ENCODE measurements at places on chromosomes 16 and 17.
A peak's percentile ranks its signal among the peaks of the same experiment; 100 is the strongest.

DNA sequence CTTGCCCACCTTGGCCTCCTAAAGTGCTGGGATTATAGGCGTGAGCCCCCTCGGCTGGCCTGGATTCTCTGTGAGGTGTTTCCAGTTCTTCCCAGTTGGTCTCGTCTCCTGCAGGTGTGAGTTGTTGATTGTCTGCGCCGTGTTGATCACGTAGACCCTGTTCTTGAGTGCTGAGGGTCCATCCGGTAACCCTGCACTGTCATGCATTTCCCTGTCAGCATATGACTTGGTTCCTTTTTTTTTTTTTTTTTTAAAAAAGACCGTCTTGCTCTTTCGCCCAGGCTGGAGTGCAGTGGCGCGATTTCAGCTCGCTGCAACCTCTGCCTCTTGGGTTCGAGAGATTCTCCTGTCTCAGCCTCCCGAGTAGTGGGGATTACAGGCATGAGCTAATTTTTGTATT lies 17.3 kb downstream of the MGRN1 start:
- no peak for DNase-seq

DNA sequence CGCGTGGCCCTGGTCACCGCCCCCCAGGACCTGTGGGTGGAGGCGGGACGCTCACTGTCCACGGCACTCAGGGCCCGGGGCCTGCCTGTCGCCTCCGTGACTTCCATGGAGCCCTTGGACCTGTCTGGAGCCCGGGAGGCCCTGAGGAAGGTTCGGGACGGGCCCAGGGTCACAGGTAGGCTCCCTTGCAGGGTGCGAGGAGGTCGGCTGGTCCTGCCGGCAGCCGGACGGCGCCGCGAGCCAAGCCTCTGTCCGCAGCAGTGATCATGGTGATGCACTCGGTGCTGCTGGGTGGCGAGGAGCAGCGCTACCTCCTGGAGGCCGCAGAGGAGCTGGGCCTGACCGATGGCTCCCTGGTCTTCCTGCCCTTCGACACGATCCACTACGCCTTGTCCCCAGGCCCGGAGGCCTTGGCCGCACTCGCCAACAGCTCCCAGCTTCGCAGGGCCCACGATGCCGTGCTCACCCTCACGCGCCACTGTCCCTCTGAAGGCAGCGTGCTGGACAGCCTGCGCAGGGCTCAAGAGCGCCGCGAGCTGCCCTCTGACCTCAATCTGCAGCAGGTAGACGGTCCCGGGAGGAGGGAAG lies 1.3 kb downstream of the GUCY2D start:
- DNase-seq, result no peak

DNA sequence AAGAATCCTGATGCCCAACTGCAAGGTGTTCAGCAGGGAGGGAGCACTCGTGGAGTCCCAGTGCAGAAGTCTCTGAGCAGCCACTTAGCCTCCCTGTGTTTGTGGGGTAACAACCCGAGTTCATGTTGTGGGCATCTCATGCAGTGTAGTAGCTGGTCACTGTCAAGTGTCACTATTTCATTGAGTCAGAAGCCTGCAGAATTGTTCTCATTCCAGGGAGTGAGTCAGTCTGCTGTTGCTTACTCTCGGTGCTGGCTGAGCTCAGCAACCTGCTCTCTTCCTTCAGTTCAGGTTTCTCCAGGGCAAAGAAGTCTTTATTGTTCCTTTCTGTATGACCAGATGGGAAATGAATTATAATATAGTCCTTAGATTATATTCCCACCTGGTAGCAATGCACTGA lies 24.1 kb downstream of the HMOX2 start:
- DNase-seq, result peak; percentile 23

DNA sequence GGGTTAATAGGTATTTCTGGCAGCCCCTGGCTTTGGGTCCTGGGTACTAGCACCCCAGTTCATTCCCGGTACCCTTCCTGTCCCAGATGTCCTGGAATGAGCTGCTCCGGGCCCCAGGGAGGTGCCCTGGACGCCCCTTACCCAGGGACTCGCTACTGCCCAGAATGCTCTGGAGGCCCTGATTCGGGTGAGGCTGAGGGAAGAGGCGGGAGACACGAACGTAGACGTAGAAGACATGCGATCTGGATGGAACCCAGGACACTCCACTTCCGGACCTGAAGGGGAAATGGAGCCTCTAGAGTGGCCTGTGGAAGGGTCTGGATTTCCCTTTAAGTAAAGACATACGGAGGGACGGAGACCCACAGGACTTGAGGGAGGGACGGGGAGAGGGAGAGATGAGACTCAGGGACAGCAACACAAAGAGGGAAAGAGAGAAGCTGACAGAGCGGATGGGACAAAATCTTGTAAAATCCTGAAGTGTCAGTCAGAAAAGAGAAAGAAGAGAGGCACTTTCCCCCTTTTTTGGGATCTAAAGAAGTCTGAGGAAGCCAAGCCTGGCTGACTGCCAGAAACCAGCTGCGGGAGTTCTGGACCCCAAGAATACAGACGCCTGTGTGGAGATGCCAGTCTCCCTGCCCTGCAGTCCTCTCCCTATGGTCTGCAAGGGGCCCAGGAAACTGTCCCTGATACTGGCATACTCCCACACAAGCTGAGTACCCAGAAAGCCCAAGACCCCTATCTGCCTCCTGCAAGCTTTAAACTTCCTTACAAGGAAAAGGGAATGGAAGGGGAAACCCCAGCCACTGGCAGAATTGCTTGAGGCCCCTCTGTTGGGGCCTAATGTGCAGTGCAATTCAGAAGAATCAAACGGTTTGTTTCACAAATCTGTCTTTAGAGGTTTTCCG lies 1.0 kb upstream of the HOXB13 start:
- no peak for DNase-seq

DNA sequence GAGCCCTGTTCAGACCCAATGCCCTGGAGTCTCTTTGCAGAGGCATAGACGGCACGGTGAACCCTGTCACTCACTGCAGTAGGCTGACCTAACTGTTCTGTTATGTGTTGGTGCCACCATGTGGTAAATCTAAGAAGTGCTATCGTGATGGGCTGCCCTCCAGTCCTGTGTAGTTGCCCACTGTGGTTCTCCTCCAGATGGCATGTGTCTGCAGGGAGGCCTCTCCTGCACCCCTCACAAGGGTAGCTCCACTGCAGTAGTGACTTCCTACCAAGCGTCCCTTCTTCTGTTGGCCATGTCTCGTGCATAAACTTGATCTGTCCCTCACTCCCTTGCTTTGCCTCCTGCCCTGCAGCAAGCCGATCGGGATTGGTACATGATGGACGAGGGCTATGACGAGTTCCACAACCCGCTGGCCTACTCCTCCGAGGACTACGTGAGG lies 5.8 kb downstream of the DHX38 start:
- DNase-seq, result peak; percentile 57

GRCh38 chr16:4882000-4882632 lies 34.8 kb downstream of the UBN1 start:
- no peak for DNase-seq

DNA sequence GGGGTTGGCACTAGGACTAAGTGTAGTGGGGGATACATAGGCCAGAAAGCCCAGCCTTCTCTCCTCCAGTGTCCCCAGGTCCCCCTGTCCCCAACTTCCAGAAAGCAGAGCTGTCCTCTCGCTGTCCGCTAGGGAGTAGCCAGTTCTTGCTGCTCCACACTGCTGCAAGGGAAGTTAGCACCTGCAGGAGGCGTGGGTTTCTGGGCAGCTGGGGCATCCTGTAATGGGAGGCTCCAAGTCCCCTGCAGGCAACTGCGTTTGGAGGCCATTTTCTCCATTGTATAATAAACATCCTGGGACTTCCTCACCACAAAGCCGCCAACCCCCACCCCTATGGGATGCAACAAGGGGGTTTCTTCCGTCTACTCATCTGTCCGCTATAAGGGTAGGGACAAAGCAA lies 1.7 kb downstream of the RPRML start:
- no peak for DNase-seq

GRCh38 chr16:30896889-30897733 lies 697 bp downstream of the CTF1 start:
- DNase-seq, result peak; percentile 83

GRCh38 chr17:62717889-62718288 lies 90.2 kb downstream of the MARCHF10 start:
- no peak for DNase-seq

DNA sequence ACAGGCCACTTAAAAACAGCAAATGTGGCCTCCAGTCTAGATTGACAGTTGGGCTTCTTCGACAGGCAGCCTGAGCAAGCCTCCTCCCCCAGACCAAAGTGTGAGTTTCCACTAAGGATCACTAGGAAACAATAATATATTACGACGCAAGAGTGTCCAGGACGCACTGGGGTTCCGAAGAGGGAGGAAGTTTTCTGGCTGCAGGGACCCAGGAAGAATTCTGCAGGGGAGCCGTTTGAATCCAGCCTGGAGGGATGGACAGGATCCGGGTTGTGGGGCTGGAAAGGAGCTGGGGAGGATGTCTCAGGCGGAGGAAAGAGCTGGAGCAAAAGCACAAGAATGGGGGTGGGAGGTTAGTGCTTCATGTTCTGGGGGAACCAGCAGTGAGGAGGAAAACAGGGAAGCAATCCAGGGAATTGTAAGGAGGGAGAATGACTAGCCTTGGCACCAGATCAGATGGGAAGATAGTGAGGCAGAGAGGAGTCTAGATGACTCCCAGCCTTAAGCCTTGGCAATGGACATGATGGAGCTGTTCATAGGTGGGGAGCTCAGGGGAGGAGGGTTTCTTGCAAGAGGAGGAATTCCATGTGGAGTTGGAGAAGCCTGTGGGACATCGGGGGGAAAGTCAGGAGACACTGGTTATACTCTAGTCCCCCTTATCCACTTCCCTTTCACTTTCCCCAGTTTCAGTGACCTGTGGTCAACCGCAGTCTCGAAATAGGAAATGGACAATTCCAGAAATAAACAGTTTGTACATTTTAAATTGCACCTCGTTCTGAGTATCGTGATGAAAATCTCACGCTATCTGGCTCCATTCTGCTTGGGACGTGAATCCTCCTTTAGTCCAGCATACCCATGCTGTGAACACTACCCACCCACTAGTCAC lies 26.6 kb downstream of the NGFR start:
- no peak for DNase-seq

DNA sequence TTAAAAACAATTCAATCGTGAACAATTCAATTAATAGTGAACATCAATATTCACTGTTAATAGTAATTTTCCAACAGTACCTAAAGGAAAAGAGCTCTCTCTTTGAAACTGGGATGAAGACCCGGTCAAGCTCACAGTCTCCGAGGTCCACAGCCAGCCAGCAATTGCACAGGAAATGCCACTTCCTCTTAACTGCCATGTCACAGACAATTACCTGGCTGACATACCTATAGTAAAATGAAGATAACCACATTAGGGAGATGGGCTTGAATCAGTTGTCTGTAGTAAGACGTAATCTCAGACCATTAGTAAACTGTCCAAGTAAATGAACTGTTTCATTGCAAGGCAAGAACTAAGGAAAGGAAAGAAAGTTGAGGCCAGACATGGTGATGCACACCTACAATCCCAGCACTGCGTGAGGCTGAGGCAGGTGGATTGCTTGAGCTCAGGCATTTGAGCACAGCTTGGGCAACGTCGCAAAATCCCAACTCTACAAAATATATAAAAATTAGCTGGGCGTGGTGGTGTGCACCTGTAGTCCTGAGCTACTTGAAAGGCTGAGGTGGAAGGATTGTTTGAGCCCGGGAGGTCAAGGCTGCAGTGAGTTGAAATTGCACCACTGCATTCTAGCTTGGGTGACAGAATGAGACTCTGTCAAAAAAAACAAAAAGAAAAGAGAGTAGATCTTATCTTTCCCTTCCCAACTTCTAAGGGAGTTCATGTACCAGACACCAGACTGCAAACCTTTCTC lies 36.9 kb downstream of the PKD1L3 start:
- DNase-seq, result no peak

DNA sequence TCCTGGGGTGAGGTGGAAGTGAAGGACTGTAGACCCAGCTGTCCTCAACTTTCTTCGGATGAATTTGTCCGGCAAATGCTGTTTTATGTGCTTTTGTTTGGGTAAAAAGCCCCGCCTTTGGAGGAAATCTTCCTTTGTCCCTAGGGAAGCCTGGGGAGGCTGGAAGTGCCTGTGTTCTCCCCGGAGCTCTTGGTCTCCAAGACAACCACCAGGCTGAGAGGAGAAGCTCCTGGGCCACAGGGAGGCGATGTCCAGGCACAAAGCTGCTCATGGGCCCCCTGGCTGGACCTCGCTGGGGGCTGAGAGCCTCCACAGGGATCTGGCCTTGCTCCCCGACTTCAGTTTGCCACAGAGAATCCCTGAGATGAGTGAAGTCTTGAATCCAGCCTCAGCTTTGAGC lies 293.1 kb upstream of the N4BP1 start:
- DNase-seq, result no peak

DNA sequence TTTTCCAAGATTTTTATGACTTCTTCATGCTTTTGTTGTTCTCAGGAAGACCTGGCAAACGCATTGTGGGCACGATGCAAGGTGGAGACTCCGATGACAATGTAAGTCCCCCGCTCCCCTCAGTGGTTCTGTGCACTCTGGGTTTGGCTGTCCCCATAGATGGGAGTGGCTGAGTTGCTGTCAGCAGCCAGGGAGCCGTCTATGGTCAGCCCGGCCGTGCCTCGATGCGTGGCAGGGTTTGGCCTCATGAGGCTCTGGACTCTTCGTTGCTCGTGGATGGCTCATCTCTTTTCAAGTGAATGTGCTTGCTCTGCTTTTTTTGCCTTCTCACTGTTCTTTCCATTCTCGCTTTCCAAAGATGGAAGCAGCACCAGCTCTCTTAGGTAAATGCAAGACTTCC lies 31.9 kb downstream of the CLUAP1 start:
- no peak for DNase-seq

DNA sequence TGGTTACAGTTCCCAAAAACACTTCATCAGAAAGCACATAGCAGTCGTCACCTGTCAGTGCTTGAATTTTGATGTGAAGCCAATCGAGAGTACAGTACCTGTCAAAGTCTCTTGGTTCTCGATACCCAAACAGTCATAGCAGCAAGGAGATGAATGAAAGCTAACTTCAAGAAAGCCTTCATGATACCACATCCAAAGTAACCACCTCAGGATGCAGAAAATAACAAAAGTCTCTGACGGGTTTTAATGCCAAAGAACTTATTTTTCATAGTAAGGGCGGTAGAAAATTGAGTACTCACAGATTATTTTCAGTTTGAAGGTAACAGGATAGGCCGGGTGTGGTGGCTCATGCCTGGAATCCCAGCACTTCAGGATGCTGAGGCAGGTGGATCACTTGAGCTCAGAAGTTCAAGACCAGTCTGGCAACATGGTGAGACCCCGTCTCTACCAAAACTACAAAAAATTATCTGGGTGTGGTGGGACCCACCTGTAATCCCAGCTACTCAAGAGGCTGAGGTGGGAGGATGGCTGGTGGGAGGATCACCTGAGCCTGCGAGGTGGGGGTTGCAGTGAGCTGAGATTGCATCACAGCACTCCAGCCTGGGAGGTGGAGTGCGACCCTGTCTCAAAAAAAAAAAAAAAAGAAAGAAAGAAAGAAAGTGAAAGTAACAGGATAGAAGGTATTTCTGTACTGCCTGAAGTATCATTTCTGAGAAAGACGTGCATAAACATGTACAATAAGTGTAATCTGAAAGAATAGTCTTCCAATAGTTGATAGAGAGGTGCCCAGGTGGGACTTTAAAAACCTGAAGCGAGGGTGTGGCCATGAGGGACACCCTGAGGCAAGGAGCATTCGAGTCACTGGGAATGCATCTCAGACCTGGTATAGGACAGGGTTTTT lies 15.4 kb downstream of the MFSD11 start:
- DNase-seq, result no peak

All from stimulated activated naive CD8-positive, alpha-beta T cell treated with anti-CD3 and anti-CD28 coated beads, Interleukin-15, amount 100 ng/mL, for 72 hours (primary cell).